ENCODE measurements at places on chromosomes 7 and 10.

DNA sequence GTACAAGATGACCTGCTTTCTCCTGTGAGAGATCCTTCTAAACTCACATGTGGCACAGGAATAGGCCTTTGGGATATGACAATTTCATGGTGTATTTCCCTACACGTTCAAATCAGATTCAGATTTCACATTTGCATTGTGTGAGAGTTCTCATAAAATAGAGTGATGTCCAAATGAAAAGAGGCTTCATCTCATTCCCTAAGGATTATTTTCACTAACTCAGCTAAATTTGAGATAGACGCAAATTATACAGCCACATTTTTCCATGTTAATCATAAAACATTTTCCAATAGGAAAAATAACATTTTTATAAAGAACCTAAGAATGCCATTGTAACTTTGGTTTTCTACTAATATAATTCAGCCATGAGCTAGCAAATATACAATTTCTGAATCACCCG is 35.5 kb upstream of the PARD3 start:
- DNase-seq = no peak

DNA sequence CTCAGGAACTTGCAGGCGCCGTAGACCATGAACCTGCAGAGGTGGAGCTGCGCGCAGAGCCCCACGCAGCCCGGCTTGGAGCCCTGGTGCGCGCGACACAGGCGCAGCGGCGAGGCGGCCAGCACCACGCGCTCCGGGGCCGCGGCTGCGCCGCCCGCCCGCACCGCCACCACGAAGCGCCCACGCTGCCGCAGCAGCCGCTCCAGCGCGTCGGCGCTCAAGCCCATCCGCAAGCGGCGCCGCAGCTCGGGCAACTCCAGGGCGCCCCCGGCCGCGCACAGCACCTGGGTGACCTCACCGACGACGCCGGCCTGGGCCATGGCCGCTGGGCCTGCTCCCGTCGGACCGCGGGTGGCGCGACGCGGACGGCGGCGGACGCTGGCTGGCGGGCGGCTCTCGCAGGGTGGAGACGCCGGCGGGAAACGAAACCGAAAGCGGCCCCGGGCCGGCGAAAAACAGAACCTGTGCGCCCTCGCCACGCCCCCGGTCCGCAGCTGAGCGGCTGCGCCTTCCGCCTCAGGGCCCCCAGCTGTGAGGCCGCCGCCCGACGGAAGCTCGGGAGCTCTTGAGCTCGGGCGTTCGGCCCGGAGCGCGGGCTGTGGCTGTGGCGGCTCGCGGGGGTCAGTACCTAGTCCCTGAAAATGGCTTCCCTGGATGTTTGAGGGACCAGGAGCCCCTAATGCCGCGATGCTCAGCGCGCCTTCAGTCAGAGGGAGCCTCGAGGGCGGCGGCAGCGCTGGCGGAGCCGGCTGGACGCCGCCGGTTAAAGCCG is at the start of gene PARP12:
Gene PARP12 (minus strand): TSS at position 424 of the 772 bp plus-strand sequence. CDS start 104 bp downstream, at position 320.
- DNase-seq = peak; percentile 74

DNA sequence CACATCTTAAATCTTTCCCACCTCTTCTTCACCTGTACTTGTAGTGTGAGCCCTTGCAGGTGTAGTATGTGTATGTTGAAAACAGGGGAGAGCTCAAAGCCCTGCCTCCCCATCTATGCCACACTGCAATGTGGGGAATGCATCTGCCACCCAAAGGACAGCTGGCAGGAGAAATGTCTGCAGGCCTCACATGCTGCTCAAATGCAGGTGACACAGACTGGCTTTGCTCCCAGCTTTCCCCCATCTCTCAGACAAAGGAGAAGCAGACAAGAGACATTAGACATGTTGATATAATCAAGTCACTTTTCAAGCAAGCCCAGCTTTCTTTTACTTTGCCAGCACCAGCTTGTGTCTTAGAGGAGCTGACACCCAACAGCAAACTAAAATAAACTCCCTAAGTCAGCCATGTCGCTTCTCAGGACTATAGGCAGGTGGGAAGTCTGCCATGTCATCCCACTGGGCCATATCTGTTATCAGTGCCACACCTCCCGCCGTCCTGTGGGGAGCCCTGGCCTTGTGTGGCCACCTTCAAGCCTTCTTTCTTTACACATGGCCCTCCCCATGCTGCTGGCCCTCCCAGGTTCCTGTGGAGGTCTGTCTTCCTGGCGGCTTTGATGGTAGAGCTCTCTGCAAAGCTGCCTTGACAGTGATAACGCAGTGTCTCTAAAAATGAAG is 102.1 kb downstream of the CXCL12 start:
- DNase-seq = no peak

- no peak for DNase-seq
Measured at GRCh38 chr7:100720279-100720670, at the start of gene EPO. Gene EPO (plus strand): TSS chr7:100720468. CDS start chr7:100720981, 513 bp downstream.

- no peak for DNase-seq
Measured at GRCh38 chr10:102796407-102797176, 40.6 kb downstream of the CYP17A1 start.

- peak; percentile 58 for DNase-seq
Measured at GRCh38 chr10:109883859-109884771, 39.2 kb downstream of the XPNPEP1 start.

GRCh38 chr10:127492607-127493250 is 56.4 kb upstream of the NPS start:
- no peak for DNase-seq

- DNase-seq = no peak
Measured at GRCh38 chr7:106223156-106223555, 61.6 kb downstream of the NAMPT start.

DNA sequence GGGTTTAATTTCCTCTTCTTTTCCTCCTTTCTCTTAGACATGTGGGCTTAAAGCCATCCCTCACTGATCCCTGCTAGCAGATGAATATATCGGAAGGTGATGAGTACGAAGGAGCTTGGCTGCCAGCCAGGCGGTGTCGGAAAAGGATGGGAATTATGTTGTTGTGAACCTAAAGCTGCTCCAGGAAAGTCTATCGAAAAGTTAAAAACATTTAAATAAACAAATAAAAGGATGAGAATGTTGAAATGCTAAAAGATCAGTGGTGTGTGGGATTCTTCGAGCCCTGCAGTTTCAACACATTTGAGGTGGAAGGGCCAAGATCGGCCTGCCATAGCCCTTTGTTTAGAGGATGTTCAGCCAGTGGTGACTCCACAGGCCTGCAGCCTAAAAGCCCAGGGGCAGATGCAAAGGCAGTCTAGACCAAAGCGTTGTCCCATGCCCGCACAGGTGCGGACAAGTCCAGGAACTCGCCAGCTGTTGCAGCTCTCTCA is 107.9 kb downstream of the JCAD start:
- DNase-seq = no peak

GRCh38 chr10:112136486-112137153 is 46.9 kb downstream of the GPAM start:
- no peak for DNase-seq

- DNase-seq = no peak
Measured at GRCh38 chr10:120927352-120927751, 76.2 kb downstream of the WDR11 start.

- no peak for DNase-seq
Measured at GRCh38 chr7:33250421-33250871, 121.1 kb downstream of the BBS9 start.

GRCh38 chr10:70148516-70148915 is 2.0 kb upstream of the TYSND1 start:
- DNase-seq = no peak

- DNase-seq = no peak
Measured at GRCh38 chr10:130013335-130014262, 49.5 kb upstream of the EBF3 start.

DNA sequence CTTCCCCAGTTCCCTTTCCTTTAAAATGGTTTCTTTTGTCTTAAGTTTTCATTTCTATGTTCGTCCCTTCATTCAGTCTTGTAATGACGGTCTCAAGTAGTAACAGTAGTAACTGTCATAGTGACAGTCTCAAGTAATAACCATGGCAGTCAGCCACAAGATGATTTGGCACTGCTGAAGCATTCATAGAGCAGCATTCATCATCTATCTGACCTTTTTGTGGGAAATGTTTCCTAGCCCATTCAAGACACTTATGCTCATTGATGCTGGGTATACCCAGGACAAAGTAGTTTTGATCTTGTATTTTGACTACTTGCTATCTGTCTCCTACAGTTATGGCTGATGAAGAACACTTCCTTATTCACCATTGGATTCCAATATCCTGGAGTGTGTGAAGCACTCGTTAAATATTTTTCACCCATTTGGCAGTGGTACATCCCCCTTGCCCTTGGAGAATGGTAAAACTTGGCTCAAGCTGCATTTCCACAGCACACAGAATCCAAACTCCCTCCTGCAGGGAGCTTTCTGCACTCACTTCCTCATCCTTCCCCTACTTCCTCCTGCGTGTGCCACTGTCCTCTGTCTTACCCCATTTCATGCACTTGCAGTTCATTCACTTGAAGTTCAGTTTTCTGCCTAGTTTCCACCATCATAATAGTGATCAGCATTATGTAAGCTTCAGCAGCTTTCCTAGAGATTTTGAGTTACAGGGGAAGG is 19.0 kb downstream of the GIMAP4 start:
- DNase-seq = no peak

- peak; percentile 18 for DNase-seq
Measured at GRCh38 chr7:27245798-27246691, 3.4 kb downstream of the EVX1 start.

DNA sequence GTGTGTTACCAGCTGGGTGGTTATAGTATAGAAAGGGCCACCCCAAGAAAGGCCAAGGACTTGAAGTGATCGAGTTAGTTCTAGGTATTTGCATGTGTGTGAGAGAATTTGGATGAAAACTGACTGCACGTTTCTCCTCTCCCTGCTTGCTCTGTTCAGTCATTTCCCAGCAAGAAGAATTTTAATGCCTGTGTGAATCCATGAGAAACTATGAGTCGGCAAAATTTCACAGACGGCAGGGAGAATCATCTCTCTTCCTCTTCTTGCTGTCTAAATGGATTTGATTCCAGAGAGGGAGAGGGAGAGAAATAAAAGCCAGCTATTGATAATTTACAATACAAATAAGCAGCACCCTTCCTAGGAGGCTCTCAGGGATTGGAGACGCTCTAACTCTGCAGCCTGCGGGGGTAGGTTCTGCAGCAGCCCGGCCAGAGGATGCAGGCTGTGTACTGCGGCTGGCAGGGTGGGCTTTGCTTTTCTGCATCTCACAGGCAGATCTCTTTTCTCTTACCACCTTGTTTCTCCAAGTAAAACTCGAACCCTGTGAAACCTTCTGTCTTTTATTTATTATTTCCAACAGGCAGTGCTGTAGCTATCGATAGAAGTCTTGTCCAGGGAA is 183.6 kb downstream of the TCF7L2 start:
- no peak for DNase-seq

GRCh38 chr7:43104874-43105520 is 7.5 kb upstream of the HECW1 start:
- no peak for DNase-seq

DNA sequence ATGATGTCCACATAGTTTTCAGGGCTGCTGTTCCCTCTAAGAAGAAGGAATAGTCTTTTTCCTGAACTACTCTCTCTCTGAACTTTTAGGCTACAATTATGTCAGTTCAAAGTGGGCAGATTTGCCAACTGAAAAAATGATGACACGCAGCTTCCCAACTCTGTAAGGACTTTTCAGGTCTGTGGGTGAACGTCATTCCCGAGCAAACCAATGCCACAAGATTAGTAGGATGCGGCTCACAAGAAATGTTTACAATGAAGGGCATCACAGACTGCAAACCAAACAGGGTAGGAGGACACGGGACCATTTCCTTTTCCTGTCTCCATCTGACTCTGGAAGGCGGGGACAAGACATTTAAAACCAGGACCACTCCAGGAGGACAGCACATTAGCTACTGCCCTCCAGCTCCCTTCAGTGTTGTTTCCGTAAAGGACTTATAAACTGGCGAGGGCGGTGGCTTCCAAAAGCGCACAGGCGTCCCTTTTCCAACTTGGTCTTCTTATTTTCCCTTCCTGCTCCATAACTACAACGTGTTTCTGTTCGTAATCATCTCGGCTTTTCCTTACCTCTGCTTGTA is 539 bp upstream of the MKLN1 start:
- DNase-seq = no peak

- no peak for DNase-seq
Measured at GRCh38 chr10:1678084-1678483, 59.2 kb downstream of the ADARB2 start.

DNA sequence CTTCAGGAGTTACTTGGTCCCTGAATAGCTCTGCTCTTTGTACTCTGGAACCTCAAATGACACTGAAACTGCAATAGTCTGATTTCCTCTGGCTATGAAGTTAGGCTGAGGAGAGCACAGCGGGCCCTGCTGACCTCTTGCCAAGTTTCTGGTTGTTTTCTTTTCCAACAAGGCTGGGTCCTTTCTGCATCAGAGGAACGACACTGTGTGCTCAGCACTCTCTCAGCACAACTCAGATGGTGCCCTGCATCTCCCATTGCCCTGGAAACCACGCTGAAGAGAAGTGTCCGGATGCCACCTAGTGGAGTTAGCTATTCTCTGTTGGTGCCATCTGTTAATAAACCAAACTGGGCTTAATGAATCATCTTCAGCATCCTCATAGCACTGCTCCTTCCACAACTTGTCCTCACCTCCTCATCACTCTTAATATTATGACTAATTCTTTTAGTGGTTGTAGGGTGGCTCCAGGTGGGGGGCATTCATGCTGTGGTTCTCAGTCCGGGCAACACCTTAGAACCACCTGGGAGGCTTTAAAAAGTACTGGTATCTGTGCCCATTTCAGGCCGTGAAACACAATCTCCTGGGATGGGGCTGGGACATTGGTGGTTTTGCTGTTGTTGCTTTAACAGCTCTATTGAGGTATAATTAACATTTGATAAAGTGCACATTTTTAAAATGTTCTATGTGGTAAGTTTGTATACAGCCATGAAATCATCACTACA is 8.2 kb upstream of the EFCAB10 start:
- peak; percentile 52 for DNase-seq

GRCh38 chr7:149854611-149855360 is 16.6 kb downstream of the ZNF862 start:
- peak; percentile 89 for DNase-seq

- no peak for DNase-seq
Measured at GRCh38 chr7:87206361-87206760, 13.2 kb downstream of the TMEM243 start.

- DNase-seq = no peak
Measured at GRCh38 chr7:22406715-22407114, 49.8 kb upstream of the RAPGEF5 start.

GRCh38 chr7:22622116-22622785 is 104.7 kb upstream of the IL6 start:
- no peak for DNase-seq

DNA sequence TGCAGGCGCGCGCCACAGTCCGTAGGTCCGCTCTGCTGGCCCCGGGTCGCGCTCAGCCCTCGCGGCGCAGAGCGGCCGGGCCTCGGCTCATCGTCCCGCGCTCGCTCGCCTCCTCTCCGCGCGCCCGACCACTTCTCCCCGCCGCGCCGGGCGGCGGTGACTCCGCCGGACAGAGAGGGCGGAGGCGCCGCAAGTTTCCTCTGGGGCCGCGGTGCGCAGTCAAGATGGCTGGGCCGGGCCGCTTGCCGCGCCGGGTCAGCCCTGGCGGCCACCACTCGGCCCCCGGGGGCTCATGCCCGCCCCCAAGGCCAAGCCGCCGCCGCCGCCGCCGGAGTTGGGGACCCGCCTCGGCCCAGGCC is 441 bp downstream of the FZD8 start:
- no peak for DNase-seq
